ENCODE measurements at places on chromosomes 13 and 19.
A peak's percentile ranks its signal among the peaks of the same experiment; 100 is the strongest.

DNA sequence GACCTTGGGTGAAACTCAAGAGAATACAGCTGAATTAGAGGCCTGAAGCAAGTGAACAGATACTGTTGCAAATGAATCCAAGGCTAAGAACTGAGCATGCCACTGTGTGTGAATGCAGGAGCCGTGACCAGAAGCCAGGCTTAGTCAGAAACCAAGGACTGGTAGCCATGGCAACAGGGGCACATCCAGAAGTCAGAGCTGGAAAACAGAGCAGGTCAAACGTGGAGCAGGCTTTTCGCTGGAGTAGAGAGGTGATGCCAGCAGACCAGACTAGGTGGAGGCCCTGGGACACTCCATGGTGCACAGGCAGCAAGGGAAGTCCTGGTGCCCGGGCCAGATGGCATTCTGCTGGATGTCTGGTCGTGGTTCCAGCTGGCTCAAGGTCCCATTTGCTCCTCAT is 564.1 kb downstream of the PCDH9 start:
- DNase-seq: no peak

- no peak for DNase-seq
These were observed 21.8 kb downstream of the PROSER1 start for GRCh38 chr13:39016087-39016486.

DNA sequence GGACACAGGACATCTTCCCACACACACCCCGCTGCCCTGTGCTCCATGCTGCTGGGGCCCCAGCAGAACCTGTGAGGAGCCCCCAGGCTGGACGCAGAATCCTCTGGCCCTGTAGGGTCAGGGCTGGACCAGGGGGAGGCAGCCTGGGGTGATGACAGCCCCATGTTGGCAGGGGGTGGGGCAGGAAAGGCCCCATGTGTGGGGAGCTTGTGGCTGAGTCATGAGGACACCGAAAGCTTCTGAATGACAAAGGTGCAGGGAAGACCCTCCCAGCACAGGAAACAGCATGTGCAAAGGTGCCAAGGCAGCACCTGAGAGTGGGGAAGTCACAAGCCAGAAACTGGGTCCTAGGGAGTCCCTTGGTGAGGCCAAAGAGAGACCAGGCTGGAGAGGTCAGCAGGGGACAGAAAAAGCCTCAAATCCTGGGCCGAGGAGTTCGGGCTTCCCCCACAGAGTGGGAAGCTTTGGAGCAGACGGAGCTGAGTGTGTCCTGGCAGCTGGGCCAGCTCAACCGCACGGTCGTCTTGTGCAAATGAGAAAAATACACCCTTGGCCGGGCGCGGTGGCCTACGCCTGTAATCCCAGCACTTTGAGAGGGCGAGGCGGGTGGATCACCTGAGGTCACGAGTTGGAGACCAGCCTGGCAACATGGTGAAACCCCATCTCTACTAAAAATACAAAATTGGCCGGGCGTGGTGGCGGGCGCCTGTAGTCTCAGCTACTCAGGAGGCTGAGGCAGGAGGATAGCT is 17.5 kb downstream of the ATP8B3 start:
- no peak for DNase-seq

- no peak for DNase-seq
These were observed 47.2 kb downstream of the COMP start for GRCh38 chr19:18743784-18744418.

DNA sequence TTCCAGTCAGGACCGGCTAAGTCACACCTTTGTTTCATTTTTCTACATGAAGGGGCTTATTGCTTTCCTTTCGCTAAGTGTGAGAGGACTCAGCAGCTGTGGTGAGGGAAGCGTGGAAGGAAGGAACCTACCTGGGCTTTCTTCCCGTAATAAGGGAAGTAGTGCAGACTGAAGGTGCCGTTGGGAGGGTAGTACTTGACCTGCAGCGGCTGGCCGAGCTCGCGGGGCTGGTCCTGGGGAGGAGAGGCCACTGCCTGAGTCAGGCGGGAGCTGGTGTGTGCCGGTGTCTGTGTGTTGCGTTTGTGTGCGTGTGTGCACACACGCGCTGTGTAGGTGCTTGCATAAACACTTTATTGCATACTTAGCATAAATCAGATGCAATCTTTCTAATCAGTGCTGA is 7.7 kb downstream of the ATP4B start:
- DNase-seq: no peak

DNA sequence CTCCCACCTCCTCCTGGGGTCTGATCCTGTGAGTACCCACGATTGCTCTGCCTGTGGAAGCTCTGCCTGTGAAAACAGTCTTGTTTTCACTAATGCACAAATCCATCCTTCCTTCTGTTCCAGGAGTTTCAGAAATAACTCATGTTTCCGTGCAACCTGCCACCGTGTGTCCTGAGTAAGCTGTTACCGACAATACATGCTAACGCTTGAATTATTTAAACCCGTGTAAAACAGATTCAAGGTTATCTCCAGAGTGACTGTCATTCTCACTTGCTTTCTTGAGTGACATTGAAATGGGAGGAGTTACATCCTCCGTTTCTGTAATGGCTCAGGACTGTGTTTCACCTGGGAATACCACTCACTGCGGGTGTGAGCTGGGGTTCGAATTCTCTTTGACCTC is 24.9 kb downstream of the GPR12 start:
- no peak for DNase-seq

DNA sequence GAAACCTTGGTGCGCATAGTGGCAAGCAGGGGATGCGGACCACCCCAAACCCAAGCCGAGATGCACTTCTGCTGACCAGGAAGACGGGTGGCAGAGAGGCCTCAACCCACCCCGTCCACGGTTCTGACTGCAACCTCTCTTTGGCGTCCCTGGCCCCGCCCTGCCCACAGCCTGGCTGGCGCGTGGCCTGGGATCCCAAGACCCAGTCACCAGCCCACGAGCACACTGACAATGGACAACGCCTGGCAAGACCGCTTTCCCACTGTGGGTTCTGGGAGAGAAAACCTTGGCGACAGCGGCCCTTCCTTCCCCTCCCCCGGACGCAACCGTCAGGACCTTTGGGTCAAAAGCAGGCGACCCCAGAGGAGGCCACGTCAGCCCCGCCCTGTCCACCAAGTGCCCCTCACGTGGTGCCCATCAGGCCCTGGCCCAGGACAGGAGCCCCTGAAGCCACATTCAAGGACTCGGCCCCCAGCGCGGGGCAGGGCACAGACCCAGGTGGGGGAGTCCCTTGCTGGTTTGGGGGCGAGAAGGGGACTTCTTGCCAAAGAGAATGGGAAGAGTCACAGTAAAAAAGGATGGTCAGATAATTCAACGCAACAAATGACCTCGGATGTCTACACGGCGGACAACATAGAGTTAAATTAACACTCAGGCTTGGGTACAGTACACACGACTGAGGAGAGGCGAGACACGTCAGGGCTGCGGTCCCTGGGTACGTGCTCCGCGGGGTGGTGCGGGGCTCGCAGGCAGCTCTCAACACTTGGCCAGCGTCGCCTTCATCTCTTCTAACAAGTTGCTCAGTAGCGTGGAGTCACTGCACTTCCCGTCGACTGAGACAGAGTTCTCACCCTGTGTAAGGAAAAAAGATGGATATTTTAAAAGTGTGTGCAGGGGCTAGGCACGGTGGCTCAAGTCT is 5.0 kb downstream of the IZUMO4 start:
- DNase-seq: no peak

- DNase-seq: peak; percentile 98
These were observed at the start of gene MOB3A for GRCh38 chr19:2096034-2096479. MOB3A (minus strand) TSS chr19:2096326; CDS start chr19:2078560, 17,766 bp downstream.

DNA sequence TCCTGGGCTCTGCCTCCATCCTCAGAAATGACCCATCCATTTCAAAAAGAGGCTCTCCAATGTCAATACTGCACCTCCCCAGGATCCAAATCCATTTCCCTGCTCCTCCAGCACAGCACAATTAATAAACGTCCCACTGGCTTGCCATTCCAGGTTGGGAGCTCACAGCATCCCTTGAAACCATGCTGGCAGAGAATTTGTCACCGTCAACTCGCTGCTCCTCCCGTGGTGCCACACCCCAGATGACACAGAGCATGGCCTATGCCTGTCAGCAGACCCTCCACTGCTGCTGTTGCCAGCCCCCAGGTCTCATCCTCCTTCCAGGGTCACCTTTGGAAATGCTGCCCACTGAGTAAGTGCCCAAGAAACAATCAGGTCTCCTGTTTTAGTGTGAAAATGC is 53.0 kb upstream of the UQCRFS1 start:
- no peak for DNase-seq
